Astrocyte (in vitro differentiated cells and primary cell): ENCODE measurements at places on chromosomes 1 and 21. TPM values are rescaled to one million over a fixed set of nuclear protein-coding genes. Genes with fewer than 3 reads are reported as not detected.

- H3K27me3 ChIP-seq, result no peaks in the 10 kb centered on the region
- no peak overlapping the region for H3K4me3 ChIP-seq
- no peak overlapping the region for H3K27ac ChIP-seq
- no peaks in the 10 kb centered on the region for H3K36me3 ChIP-seq
Observed at GRCh38 chr1:197606168-197606845, 169.0 kb downstream of the DENND1B start.

DNA sequence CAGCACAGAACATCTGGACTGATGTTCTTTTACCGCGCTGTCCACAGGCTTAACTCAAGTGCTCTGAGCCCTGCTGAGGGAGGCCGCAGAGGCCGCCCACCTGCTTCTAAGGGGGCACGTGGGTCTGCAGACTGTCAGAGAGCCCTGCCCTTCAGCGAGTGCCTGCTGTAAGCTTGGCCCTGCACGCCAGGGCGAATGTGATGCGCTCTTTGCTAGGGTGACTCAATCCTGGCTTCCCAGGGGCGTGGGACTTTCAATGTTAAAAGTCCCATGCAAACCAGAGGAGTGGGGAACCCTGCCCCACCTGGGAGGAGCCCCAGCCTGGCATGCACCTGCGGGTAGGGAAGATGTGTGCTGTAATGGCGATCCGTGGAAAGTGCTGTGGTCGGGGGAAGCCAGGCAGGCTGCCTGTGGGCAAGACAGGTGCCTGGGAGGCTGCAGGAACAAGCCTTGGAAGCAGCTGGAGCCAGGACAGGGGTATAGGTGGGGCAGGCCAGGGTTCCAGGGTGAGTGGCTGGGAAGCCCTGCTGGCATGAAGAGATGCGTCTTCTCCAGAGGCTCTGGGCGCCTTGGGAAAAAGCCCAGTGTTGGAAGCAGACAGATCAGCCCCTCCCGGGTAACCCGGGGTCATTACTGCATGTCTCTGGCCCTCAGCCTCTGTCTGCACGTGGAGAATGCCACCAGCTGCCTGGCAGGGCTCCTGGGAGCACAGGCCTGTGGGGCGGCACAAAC, 594 bp upstream of the PANK4 start:
- peak; percentile 29 for DNase-seq
- H3K36me3 ChIP-seq, result peaks cover 3% of the 10 kb centered on the region
- no peak overlapping the region for H3K4me3 ChIP-seq
- H3K4me1 ChIP-seq, result peaks cover 40% of the 10 kb centered on the region
- no peak overlapping the region for H3K27ac ChIP-seq

Gene CD5L
- total RNA-seq, result not detected in 2 replicates

Gene HSF2BP
- total RNA-seq, result 3.2 TPM in 2 replicates

Gene TLR5
- 1.1 and 1.2 TPM in 2 replicates for total RNA-seq

Gene OPRD1
- 0.79 and 1.2 TPM in 2 replicates for total RNA-seq

Gene INAVA
- 9.5 and 10.3 TPM in 2 replicates for total RNA-seq
